ENCODE measurements at places on chromosomes 12 and 14.

- DNase-seq: no peak
Measured at GRCh38 chr14:32332415-32333316, 3.6 kb downstream of the AKAP6 start.

GRCh38 chr12:115697340-115697739, 580.2 kb downstream of the MED13L start:
- no peak for DNase-seq

GRCh38 chr14:103724116-103724515, 8.5 kb downstream of the ZFYVE21 start:
- DNase-seq: no peak

DNA sequence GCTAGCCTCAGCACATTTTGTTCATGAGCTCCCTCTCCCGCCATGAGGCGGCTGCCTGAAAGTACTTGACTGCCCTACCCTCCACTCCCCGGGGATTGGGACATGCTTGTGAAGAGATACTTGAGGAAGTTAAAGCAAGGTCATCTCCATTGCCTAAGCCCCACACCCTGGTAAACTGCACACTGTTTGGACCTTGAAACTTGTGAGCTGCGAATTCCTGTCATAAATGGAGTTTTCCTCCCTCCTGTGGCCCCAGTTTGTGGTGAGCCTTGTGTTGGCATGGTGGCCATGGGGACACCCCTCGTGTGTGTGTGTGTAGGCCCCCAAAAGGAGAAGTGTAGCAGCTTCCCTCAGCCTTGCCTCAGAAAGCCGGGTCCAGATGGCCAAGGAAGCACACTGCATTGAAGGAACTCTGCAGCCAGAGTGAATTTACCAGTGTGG, 395.5 kb downstream of the ZFP36L1 start:
- DNase-seq: no peak

DNA sequence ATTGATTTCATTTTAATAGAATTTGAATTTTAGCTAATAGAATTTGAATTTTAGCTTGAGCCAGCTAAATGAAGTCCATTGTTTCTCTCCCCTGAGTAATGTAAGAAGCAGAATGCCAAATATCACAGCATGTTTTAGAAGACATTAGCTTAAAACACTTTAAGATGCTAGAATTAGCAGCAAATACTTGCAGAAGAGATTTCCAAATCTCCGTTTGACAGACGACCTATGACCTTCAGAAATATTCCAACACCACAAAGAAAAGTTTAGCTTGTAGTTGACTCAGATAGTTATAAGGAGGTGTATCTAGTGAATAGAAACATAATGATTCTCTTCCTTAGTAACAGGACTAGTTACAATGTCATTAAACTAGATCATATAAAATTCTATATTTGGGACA, 51.7 kb upstream of the MYF6 start:
- no peak for DNase-seq

- no peak for DNase-seq
Measured at GRCh38 chr12:2332236-2332635, 279.4 kb downstream of the CACNA1C start.

GRCh38 chr12:116483959-116484750, 75.0 kb upstream of the MAP1LC3B2 start:
- DNase-seq: no peak

DNA sequence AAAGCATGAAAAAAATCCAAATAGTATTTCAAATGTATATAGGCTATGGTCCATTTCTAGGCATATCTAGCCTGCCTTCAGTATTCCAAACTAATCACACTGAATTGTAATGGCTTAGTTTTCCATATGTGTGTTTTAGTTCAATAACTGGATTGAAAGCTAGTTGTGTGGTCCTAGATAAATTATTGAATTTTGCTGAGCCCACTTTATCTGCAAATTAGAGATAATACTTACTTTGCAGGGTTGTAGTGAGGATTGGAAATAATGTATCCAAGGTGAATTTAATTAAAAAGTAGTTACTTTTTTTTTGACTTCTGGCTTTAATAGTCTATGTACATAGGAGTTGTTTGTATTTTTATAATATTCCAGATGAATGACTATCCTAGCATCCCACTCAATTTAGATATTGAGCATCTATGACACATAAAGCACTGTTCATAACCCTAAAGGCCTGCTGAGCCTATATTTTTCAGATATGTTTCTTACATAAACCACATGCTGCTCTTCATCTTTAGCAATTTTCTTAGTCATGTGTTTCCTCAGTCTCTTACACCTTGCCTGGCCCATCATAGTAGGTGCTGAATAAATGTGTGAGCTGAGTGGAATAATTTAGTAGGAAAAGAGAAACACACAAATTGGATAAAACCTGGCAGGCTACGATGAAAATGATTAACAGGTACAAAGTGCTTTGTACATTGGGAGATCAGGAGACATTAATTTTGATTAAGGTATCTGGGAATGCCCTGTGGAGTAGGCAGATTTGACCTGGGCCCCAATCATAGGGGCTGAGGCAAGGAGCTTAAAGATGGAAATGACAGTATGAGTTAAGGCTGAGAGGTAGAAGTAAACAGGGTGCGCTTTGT, 1.1 kb upstream of the ATP23 start:
- DNase-seq: no peak

GRCh38 chr12:3261782-3262359, 184.7 kb downstream of the TSPAN9 start:
- DNase-seq: no peak

- DNase-seq: no peak
Measured at GRCh38 chr14:94946244-94946643, 176.3 kb upstream of the GSC start.

GRCh38 chr12:119375075-119375882, 40.8 kb downstream of the CCDC60 start:
- no peak for DNase-seq

DNA sequence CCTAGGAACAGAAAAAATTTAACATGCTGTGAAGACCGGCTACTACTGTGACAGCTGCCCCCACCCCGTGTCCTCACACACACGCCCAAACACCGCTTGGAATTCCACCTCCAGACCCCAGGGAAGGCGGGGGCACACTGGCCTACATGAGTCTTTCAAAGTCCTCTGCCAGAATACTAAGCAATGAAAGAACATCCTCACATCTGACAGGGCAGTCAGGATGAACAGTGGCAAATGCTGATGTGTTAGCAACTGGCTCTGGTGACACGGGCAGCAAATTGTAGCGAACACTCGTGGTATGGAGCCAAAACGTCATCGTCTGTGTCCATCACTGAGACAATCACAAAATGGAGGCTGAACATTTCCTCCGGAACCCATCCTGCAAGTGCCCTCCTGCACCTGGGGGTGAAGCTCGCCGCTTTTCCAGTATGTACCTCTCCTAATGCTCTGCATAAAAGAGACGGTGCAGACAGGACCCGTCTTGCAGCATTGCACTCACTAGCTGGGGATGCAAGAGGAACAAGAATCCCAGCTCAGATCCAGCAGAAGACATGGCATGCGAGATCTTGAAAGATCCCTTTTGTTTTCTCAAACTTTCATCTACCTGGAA, 94.8 kb downstream of the BCL11B start:
- DNase-seq: no peak

All from vagina (tissue), 2 donors.